Left colon (tissue), 2 donors: ENCODE measurements at places on chromosomes 12 and 14.
A peak's percentile ranks its signal among the peaks of the same experiment; 100 is the strongest.

GRCh38 chr14:79543967-79544697 lies 667.2 kb downstream of the DIO2 start:
- no peak for DNase-seq

DNA sequence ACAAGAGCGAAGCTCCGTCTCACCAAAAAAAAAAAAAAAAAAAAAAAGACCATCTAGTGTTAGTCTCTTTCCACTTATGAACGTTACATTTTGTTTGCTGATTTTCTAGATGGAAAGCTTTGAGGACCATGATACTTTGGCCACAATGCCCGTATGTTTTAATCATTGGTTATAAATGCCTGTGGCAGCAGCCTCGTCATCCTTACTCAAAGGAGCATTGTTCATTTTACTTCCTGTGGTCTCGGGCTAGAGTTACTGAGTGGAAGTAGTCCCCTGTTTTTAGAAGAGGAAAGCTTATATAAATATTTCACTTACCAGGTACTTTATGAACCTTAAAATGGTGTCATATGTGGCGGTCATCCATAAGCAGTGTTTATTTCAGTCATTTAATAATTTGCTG lies 359.9 kb downstream of the AEBP2 start:
- DNase-seq = no peak

GRCh38 chr12:127169321-127170181 lies 1097.4 kb upstream of the TMEM132C start:
- DNase-seq = no peak

DNA sequence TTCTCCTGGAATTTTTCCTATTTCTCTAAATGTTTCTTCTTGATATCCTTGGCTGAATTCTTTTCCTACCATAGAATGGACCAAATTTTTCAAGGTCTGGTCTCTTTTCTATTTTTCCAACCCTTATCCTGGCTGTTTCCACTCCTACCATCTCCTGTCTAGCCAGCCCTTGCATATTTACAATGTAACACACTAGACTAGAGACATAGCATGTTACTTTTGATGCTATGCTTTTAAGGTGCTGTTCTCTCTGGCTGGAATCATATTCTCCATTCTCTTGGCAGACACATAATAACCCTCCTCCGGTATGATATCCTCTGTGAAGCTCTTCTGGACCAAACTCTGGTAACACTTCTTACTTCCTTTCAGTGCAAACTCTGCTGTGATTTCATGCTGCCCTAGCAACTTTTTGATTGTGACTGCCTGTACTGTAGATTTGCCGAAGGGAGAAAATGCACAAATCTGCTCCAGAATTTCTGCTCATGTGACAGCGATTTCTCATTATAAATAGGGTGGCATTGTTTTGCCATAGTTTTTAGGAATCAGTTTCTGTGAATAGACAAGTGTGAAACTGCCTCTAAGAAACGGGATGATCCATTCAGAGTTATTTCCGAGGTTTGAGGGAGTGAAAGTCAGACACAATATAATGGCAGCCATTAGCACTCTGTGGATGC lies 284.4 kb downstream of the MDGA2 start:
- no peak for DNase-seq

DNA sequence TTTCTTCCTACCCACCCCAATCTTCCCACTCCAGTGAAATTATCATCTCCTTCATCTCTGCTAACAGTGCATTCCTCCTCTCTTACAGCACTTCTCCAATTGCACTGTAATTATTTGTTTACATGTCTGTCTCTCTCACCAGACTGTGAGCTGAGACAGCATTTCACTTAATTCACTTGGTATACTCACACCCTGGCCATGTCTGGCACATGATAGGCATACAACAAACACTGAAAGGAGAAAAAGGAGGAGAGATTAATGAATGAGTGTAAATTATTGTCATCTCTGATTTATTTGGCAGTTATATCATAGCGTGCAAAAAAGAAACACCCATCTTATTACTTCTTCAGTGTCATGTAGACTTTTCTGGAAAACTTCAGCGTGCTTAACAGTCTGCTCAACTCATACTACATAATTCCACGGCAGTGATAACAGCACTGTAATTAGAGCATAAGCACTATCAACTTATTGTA lies 452.3 kb downstream of the ADAMTS20 start:
- no peak for DNase-seq

DNA sequence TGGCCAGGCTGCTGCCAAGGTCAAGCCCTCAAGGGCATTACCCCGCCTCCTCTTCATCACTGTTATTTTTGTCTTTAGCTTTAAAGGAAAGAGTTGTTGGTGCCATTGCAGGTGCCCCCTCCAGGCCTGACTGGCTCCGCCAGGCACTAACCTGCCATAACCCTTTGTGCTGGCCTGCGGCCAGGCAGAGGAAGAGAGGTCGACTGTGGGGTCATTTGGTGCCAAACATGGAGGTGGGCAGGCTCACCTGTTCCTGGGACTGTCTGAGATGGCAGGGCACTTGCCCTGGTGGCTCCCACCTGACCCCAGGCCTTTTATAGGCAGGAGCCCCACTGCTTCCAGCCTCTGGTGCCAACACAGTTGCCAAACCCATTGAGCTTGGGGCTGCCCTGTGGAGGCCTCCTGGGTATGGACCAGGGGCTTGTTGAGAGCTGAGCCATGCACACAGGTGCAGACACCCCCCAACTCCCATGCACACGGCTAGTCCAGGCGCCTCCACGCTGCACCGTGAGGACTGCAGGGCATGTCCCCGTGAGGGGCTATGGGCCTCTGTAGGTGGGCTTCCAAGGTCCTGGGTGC lies 29.4 kb upstream of the PLD4 start:
- no peak for DNase-seq

DNA sequence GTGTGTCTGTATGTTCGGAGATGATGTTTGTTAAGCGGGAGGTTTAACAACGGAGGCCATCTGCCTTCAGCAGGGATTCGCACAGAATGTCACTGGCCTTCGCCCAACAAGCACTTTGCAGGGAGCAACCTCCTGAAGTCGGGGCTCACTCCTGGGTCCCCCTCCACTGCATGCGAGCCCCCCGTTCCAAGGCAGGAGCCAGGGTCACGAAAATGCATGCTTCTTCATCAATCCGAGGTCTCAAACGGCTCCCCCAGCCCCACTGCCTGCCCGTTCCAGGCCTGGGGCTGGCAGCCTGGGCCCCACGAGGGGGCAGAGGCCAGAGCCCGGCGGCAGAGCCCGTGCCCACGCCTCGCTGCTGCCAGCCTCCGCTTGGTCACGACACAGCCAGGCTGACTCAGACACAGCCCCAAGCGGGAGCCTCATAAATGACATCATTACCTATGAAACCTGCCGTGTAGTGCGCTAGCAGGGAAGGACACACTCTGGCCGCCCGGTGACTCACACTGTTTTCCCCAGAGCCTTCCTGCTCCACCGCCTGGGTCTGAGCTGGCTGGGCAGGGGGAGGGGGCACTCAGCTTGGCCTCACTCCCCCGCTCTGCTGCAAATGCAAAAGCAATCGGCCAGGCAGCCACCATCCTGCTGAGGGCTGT lies 169.5 kb upstream of the RTL1 start:
- DNase-seq = peak; percentile 84

GRCh38 chr12:82627799-82628198 lies 58.9 kb upstream of the TMTC2 start:
- no peak for DNase-seq

DNA sequence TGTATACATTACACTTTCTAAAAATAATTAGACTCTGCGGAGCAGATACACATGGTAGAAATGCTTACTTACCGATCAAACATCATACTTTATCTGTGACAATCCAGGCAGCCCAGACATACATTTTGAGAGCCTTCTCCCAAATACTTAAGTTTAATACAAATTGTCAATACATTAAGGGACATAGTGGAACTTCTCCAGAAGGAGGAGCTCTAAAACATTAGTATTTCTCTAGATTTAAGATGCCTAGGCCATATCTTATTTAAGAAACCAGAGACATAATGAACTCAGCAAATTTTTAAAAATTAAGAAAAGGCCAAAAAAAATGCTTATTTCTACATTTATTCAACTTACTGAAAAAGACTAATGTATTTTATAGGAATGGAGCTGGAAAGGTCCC lies 16.1 kb downstream of the ACSM4 start:
- DNase-seq = no peak

- no peak for DNase-seq
Observed at GRCh38 chr12:56031987-56032386, 9.7 kb upstream of the RPS26 start.

GRCh38 chr14:69685716-69686115 lies 74.3 kb downstream of the SUSD6 start:
- peak; percentile 58 for DNase-seq

DNA sequence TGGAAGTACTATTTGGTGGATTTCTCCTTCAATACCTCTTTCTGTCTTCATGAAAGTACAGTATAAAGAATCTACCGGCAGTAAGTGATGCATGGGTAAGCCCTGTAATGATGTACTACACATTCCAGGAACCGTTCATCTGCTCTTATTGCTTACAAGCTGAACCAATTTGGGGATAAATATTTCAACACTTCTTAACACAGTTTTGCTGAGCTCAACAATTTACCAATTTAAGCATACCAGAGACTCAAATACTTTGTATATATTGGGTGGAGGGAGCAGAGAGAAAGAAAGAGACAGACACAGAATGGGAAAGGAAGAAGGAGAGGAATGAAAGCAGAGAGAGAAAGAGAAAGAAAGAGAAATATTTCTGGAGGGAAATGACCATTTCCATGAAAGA lies 821.1 kb upstream of the FLRT2 start:
- DNase-seq = no peak

- DNase-seq = no peak
Observed at GRCh38 chr14:57796556-57796955, 69.3 kb downstream of the SLC35F4 start.

DNA sequence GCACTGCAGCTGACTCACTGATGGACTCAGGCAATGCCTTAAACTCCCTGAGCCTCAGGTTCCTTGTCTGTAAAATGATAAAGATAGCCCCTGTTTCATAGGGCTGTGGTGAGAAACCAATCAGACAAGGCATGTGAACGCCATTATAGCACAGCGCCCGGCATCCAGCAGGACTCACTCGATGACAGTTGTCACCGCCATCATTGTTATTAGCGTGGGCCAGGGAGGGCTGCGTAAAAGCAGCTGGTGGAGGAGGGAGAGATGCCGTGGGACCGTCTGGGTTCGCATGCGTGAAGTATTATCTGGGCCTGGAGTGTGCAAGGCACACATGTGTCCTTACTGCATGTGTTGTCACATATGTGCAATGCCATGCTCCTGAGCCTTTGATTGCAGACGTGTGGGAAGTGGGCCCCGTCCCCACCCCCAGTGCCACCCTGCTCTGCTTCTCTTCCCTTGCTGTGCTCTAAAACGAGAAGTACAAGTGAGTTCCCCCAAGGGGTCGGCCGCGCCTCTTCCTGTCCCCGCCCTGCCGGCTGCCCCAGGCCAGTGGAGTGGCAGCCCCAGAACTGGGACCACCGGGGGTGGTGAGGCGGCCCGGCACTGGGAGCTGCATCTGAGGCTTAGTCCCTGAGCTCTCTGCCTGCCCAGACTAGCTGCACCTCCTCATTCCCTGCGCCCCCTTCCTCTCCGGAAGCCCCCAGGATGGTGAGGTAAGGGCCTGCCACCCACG lies at the start of gene PTPN6:
PTPN6 (plus strand) TSS at position 546 of the 730 bp plus-strand sequence; CDS start at position 703, 157 bp downstream.
- DNase-seq = peak; percentile 68

- no peak for DNase-seq
Observed at GRCh38 chr14:29370024-29370423, 557.6 kb downstream of the PRKD1 start.
